Activated CD4-positive, alpha-beta T cell treated with anti-CD3 and anti-CD28 coated beads, Interleukin-2, amount 10 ng/mL, durations not matched to agents 7 days and 5 days (primary cell): ENCODE measurements at places on chromosomes 7 and 10. TPM values are rescaled to one million over a fixed set of nuclear protein-coding genes. Genes with fewer than 3 reads are reported as not detected.

DNA sequence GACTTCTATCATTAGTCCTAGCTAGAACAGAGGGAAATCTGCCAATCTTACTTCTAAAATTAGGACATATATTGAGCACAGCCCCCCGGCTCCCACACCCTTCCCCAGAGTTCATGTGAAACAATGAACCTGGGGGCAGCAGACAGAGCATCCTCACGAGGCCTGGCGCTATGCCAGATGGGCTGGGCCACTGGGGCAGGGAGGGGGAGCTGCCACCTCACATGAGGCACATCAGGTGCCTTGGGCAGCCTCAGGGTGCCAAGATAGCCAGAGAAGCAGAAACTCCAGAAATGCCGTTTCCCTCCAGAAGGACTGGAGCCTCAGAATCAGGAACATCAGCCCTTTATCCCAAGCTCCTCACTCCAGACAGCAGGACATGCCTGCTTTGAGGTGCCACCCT is 92.8 kb upstream of the LANCL2 start:
- H3K27me3 ChIP-seq = no peaks in the 10 kb centered on the region

The LIPN gene
- total RNA-seq = not detected

- DNase-seq = no peak
- H3K4me3 ChIP-seq = no peak overlapping the region
- H3K36me3 ChIP-seq = peaks cover 20% of the 10 kb centered on the region
- H3K27ac ChIP-seq = no peak overlapping the region
- peaks cover 17% of the 10 kb centered on the region for H3K4me1 ChIP-seq
- no peaks in the 10 kb centered on the region for H3K27me3 ChIP-seq
Measured at GRCh38 chr10:35388197-35388596, 51.9 kb downstream of the CCNY start.

GRCh38 chr10:94001416-94001810 is 7.7 kb downstream of the PLCE1 start:
- DNase-seq = no peak
- peaks cover 12% of the 10 kb centered on the region for H3K27me3 ChIP-seq
- H3K27ac ChIP-seq = no peak overlapping the region
- H3K4me3 ChIP-seq = no peak overlapping the region
- no peaks in the 10 kb centered on the region for H3K4me1 ChIP-seq

- H3K4me1 ChIP-seq = no peaks in the 10 kb centered on the region
- DNase-seq = no peak
- no peaks in the 10 kb centered on the region for H3K36me3 ChIP-seq
- H3K27ac ChIP-seq = no peak overlapping the region
- no peak overlapping the region for H3K4me3 ChIP-seq
Measured at GRCh38 chr10:25530306-25530705, 355.5 kb downstream of the GPR158 start.

The PDE1C gene
- total RNA-seq = not detected

- no peaks in the 10 kb centered on the region for H3K36me3 ChIP-seq
- H3K4me1 ChIP-seq = peaks cover 26% of the 10 kb centered on the region
- peak overlapping the region; percentile 90 for H3K27ac ChIP-seq
- no peak for DNase-seq
- no peaks in the 10 kb centered on the region for H3K27me3 ChIP-seq
Measured at GRCh38 chr7:143901332-143901667, 676 bp downstream of the TCAF1 start.
